Islet precursor cell (in vitro differentiated cells): ENCODE measurements at places on chromosomes 2 and 18.

DNA sequence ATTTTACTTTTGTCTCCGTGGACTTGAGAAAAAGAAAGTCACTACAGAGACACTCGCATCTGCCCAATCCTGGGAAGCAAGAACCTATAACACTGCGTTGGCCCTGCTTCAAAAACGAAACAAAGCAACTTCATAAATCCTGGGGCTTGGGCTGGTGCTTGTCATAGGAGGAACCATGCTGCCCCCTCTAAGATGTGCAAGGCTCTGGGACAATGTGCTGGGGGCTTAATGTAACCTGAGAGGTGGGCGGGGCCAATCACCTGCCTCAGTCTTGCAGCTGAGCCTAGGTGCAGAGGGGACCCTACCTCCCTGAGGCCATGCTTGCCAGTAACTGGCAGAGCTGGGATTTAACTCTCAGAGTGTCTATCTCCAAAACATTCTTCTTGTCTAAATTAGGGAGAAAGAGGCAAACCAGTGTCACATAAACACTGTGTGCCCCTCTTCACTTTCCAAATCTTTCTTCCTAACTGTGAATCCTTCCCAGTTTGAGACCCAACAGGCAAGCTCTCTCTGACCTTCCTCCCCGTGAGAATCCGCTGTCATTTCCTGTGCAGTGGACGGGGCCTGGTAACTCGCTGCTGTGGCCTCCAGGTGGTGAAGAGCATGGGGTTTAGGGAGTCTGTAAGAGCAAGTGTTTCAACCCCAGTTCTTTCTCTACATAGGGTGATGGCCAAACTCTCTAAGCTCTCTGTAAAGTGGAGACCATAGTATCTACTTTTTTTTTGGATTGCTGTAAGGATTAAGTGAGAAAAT lies 115.1 kb downstream of the ACKR3 start:
- no peak for DNase-seq

- DNase-seq: no peak
Measured at GRCh38 chr18:48216639-48217257, 192.4 kb downstream of the ZBTB7C start.

DNA sequence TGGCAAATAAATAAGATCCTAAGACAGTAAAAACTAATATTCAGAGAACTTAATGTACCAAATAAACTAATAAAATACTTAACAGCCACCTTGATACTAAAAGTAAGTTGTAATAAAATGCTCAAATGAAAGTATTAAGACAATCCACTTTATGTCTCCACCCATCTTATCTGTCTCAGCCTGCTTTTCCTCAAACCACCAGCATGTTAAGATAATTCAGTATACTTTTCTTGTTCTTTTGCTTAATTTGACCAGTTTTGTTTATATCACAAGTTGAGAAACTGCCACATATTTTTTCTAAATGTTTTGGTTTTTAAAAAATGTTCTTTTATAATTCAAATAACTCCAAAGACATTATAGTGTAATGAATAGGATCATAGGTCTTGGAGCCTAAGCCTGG lies 142.0 kb downstream of the MBD5 start:
- no peak for DNase-seq

DNA sequence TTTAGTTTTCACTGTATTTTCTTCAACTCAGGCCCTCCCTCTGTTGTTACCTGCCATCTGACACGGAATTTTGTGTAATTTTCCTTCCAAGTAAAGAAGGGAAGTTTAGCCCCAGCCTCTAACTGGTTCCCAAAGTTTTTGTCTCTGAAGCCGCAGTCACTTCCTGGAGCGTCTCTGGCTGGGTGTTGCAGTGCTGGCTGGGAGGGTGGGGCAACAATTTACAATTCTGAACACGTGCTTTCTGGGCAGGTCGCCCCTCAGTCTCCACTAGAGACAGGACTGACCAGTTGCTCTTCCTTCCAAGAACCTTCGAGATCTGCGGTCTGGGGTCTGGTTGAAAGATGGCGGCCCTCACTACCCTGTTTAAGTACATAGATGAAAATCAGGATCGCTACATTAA lies 3.5 kb downstream of the CNDP2 start:
- peak; percentile 85 for DNase-seq

- DNase-seq: no peak
Measured at GRCh38 chr2:16649353-16650286, 16.0 kb downstream of the CYRIA start.

GRCh38 chr18:42929857-42930256 lies 185.6 kb downstream of the RIT2 start:
- DNase-seq: no peak

GRCh38 chr2:159195697-159196096 lies 90.8 kb downstream of the WDSUB1 start:
- no peak for DNase-seq

GRCh38 chr2:235706506-235706905 lies 212.7 kb downstream of the AGAP1 start:
- DNase-seq: no peak

- no peak for DNase-seq
Measured at GRCh38 chr2:111069722-111070121, 51.0 kb upstream of the BCL2L11 start.

GRCh38 chr2:28088970-28089369 lies 198.4 kb downstream of the BABAM2 start:
- no peak for DNase-seq

GRCh38 chr2:231429152-231429551 lies 33.6 kb downstream of the B3GNT7 start:
- no peak for DNase-seq

DNA sequence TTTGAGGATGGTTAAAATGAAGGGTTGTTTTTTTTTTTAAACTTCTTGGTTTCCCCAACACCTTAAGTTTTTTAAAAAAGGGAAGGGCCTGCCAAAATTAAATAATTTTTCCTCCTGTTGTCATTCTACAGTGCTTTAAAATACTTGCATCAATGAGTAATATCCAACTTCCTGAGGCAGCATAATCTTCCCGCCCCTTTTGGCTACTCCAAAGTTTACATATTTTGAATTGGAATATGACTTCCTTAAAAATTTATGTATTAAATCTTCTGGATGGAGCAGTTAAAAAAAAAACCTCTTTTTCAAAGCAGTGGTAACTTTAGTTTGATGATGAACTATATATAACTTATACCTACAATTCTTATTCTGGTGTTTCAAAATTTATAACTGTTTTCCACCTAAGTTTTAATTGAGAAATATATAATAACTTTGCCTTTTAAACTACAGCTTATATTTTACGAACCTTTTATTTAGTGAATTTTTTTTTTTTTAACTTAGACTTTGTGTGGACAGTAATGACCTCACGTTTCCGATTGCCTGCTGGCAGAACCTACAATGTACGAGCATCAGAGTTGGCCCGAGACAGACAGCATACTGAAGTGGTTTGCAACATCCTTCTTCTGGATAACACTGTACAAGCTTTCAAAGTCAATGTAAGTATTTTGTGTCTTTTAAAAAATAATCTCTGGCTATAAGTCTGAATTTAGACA lies 49.8 kb downstream of the PTPN4 start:
- DNase-seq: no peak

DNA sequence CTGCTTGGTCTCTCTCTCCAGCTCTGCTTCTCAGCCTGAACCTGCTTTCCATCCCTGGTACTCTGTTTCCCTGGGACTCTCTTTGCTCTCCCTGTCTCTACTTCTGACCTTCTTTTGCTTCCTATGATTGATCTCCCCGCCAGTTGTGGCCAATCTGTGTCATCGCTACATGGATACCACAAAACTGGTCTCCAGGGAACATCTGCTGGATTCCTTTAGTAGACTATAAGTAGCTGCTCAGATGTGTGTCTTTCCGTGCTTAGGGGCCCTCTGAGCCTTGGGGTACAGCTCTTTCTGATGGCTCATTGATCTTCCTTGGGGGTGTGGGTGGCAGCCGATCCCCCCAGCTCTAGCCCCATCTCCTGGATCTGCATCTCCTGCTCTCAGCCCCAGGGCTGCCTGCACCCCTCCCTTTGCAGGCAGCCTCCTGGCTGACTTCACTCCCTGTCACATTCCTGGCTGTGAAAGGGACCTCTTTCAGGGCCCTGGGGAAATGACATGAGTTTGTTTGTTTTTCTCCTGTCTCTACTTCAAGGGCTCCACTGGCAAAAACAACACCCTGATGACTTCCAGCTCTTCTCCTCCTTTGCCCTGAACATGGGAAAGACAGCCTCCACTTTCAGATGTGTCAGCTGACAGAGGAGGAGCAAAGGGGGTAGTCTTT lies 333.7 kb downstream of the CYP26B1 start:
- peak; percentile 58 for DNase-seq

DNA sequence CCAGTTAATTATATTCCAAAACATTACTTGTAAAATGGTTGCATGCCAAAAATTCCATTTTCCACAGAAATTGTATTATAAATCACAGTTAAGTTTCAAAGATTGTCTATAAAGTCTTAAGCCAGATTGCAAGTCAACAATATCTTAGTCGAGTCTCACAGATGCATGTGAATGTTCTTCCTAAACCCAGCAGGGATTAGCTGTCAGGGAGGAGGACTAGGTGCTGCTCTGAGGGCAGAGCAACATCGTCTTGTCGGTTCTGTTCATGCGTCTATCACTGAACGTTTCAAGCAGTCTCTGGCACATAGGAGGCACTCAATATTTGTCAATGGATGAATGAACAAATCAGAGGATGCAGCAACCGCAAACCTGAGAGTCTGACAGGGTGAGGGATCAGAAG lies 27.0 kb downstream of the EPB41L3 start:
- no peak for DNase-seq
